ENCODE measurements at places on chromosomes 12 and 14. TPM values are rescaled to one million over a fixed set of nuclear protein-coding genes. Genes with fewer than 3 reads are reported as not detected.
A peak's percentile ranks its signal among the peaks of the same experiment; 100 is the strongest.

Gene FMNL3
- total RNA-seq = 22.5 TPM

DNA sequence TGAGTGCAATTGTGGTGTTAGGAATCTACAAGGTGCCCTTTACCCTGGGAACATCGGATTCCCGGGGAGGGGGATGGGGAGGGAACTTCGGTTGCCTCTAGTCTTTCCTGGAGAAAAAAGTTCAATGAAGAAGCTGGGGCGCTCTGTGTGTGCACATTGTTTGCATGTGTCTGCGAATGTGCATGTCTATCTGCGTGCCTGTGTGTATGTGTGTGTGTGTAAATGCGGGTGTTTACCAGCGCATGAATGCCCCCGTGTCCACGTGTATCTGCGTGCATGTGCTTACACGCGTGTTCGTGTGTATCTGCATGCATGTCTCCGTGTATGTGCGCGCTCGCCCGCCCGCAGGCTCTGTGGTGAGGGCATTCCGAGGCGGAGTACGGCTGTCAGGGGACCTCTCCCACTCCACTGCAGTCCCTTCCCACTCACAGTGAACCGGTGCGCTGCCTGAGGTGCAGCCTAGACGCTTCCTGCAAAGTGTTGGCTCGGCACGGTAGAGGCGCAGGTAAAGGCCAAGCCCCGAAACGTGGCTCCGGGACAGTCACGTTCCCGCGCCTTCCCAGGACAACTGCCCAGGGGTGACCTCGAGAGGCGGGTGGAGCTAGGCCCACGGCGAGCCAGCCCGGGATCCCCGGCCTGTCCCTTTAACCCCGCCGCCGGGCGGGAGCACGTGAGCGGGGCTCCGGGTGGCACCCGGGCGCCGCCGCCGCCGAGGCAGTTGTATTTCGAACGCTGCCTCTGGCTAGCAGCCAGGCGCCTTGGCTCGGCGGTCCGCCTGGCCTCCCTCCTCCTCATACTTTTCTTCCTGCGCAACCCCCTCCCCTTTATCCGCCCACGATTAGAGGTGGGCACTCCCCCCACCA, 539 bp upstream of the HMGA2 start:
- no peaks in the 10 kb centered on the region for H3K36me3 ChIP-seq
- peak overlapping the region; percentile 86 for H3K4me3 ChIP-seq
- no peaks in the 10 kb centered on the region for H3K27me3 ChIP-seq
- H3K27ac ChIP-seq = peak overlapping the region; percentile 93
- no peaks in the 10 kb centered on the region for H3K4me1 ChIP-seq

GRCh38 chr12:52952076-52952801, 3.3 kb downstream of the KRT18 start:
- H3K4me3 ChIP-seq = no peak overlapping the region
- DNase-seq = no peak

Gene GCN1
- total RNA-seq = 93.1 TPM

- no peak for DNase-seq
- no peaks in the 10 kb centered on the region for H3K4me1 ChIP-seq
- H3K27me3 ChIP-seq = no peaks in the 10 kb centered on the region
- no peaks in the 10 kb centered on the region for H3K36me3 ChIP-seq
- no peak overlapping the region for H3K4me3 ChIP-seq
These were observed 1373.7 kb downstream of the LRFN5 start for GRCh38 chr14:42980419-42980818.

- no peaks in the 10 kb centered on the region for H3K27me3 ChIP-seq
- no peak for DNase-seq
- no peaks in the 10 kb centered on the region for H3K4me1 ChIP-seq
- H3K27ac ChIP-seq = no peak overlapping the region
- no peaks in the 10 kb centered on the region for H3K36me3 ChIP-seq
These were observed 18.6 kb downstream of the HHIPL1 start for GRCh38 chr14:99663386-99664057.

DNA sequence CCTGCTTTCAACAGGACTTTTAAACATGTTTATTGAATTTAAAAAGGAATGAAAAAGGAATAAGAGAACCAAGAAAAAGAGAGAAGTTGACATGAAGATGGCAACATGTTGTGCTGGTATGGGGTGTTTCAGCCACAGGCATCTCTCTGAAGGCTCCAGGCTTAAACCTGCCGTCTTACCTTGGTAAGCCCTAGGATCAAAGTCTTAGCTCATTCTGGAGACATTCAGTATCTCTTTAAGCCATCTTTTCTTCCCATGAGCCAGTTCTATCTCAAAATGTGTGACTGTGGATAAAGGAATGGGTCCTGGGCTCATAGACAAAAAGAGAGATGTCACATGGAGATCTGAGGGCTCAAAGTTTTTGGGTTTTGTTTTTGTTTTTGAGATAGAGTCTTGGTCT, 1.6 kb upstream of the TFCP2 start:
- H3K4me3 ChIP-seq = no peak overlapping the region
- H3K27ac ChIP-seq = no peak overlapping the region
- no peaks in the 10 kb centered on the region for H3K36me3 ChIP-seq
- DNase-seq = no peak

Gene DYNLL1
- total RNA-seq = 222 TPM

DNA sequence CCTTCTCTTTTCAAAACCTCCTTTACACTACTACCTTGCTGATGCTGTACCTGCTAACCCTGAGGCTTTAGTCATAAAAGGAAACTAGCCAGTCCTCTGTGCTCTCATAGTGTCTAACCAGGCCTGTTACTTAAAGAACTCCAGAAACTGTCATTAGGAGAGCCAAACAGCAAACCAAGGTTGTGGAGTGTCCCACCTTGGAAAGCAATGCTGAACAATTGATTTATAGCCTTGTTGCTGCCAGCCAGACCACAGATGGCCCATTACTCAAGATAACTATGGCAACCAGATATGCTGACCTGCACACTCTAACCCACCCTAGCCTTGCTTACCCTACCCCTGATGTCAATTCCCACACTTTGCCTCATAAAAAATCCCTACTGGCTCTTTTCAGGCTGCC, 26.5 kb upstream of the BCAT1 start:
- DNase-seq = peak; percentile 45
- H3K27ac ChIP-seq = no peak overlapping the region
- no peaks in the 10 kb centered on the region for H3K36me3 ChIP-seq
- H3K4me1 ChIP-seq = no peaks in the 10 kb centered on the region
- H3K4me3 ChIP-seq = no peak overlapping the region

DNA sequence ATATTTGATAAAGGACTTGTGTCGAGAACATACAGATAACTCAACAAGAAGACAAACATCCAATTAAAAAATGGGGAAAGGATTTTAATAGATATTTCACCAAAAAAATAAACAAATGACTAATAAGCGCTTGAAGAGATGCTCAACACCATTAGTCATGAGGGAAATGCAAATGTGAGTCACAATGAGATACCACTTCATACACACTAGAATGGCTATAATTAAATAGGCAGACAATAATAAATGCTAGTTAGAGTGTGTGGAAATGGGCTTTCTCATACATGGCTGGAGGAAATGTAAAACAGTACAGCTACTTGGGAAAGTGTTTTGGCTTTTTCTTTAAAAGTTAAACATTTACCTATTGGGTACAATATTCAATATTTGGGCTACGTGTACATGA, 34.8 kb downstream of the DLK1 start:
- no peak overlapping the region for H3K27ac ChIP-seq
- H3K27me3 ChIP-seq = no peaks in the 10 kb centered on the region
- peak; percentile 92 for DNase-seq
- no peaks in the 10 kb centered on the region for H3K4me1 ChIP-seq
- H3K36me3 ChIP-seq = no peaks in the 10 kb centered on the region
- H3K4me3 ChIP-seq = no peak overlapping the region

GRCh38 chr12:94768398-94769046, 118.2 kb upstream of the TMCC3 start:
- no peaks in the 10 kb centered on the region for H3K4me1 ChIP-seq
- no peak overlapping the region for H3K4me3 ChIP-seq
- peak; percentile 27 for DNase-seq
- H3K27ac ChIP-seq = no peak overlapping the region

Gene SLC17A8
- total RNA-seq = not detected

GRCh38 chr12:59580050-59580449, 15.8 kb upstream of the SLC16A7 start:
- no peaks in the 10 kb centered on the region for H3K36me3 ChIP-seq
- H3K4me3 ChIP-seq = no peak overlapping the region
- no peaks in the 10 kb centered on the region for H3K4me1 ChIP-seq
- no peak overlapping the region for H3K27ac ChIP-seq

- H3K4me3 ChIP-seq = no peak overlapping the region
- H3K27me3 ChIP-seq = no peaks in the 10 kb centered on the region
- no peaks in the 10 kb centered on the region for H3K4me1 ChIP-seq
- no peak overlapping the region for H3K27ac ChIP-seq
These were observed 22.2 kb downstream of the DAD1 start for GRCh38 chr14:22566845-22567244.

DNA sequence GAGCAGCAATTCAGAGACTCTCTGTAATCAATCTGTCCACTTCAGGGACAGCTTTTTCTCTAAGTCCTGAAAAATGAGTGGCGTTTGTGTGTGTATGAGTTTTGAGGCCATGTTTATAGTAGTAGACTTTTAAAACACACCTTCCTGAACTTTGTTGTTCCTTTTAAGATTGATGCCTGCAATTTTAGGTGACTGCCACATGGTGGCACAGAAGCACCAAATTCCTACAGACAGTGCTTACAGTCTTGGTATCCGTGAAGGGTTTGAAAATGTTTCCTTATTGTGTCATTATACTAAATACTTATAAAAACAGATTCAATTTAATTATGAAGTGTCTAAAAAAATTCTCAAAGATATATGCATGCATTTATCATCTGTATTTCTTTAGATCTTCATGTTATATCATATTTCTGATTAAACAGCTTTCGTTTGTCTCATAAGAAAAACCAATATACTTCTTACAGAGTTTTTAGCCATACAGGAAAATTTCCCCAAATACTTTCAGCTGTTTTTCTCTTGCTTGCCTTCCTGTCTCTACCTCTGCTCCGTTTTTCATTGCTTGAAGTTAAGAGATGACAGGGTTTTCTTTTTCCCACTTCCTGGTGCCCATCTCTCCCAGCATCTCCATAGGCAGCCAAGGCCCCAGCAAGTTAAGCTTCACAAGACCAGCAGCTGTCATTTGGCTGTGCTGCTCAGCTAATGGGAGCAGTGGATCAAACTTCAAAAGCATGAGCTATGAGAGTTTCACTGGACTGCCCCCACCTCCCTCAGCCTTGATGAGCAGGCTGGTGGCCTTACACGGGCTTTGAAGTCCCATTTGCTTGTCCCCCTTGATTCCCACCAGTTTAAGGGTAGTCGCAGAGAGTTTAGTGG, 259.6 kb downstream of the AKAP6 start:
- no peaks in the 10 kb centered on the region for H3K27me3 ChIP-seq
- H3K27ac ChIP-seq = no peak overlapping the region
- peak; percentile 55 for DNase-seq

DNA sequence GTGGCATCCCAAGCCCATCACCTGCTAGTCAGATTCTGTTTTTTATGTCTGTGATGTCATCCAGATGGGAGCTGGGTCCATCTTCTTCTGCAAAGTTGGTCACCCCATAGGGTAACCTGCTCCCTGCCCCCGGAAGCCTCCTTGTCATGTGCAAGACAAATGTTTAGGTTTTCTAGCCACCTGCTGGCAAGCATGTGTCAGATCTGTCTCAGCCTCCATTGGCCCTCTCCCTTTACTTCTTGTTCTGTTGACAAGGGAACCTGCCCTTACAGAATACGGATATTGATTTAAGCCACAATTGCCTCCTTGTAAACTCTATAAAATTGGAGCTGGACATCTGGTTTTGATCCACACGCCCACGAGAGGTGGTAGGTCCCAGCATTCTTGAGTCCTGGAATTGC, 7.5 kb downstream of the NTF3 start:
- no peak overlapping the region for H3K27ac ChIP-seq
- no peaks in the 10 kb centered on the region for H3K27me3 ChIP-seq
- H3K4me1 ChIP-seq = peaks cover 14% of the 10 kb centered on the region
- H3K4me3 ChIP-seq = no peak overlapping the region
